ENCODE measurements at places on chromosomes 4 and X.

DNA sequence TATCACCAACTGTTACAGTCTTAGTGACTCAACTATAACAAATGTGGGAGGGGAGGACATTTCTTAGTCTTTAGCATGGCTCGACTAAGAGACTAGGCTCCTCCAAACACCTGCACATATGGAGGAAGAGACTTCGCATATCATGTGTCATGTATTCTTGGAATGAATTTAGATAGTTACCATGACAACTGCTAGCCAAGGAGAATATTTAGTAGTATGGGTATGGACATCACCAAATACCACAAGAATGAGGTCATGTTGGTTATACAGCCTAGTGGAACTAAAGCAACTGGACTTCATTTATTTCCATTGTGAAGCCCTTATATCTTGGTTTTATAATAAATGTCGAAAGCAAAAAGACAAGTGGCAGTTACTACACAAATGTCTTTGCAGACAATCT lies 512.3 kb downstream of the CFAP47 start:
- peak; percentile 21 for DNase-seq

- no peak for DNase-seq
Observed at GRCh38 chr4:164012396-164013027, 518.0 kb downstream of the TMA16 start.

- DNase-seq: no peak
Observed at GRCh38 chr4:172740434-172740833, 428.2 kb upstream of the GALNT7 start.

DNA sequence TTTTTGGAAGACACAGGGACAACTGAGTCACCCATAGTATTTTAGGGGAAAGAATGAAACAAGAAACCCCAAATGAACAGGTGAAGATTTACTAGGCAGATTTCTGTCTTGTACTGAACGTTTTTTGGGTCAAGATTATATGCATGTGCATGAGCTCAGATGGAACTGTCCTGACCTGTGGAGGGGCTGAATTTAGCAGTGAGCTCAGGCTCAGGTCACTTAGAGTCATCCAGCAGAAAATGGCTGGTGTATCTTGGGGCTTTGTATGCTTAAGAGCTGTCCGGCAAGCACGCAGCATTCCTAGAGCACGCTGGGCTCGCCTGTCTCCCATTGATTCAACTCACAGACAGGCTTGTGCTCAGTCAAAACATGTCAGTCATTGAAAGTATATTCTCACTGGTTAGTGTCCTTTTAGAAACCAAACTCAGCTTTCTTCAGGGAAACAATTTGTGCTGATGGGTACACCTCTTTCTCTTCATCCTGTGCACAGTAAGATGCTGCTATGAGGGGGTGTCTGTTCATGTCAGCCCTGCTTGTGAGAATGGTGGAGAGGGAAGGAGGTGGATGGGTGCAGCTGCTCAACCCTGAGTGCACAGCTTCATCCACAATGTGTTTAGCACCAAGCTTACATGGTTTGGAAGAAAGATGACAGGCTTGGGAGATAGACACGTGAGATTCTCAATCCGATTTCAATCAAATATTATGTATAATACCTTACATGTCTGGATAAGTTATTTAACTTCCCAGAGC lies 47.5 kb upstream of the PDLIM3 start:
- no peak for DNase-seq

DNA sequence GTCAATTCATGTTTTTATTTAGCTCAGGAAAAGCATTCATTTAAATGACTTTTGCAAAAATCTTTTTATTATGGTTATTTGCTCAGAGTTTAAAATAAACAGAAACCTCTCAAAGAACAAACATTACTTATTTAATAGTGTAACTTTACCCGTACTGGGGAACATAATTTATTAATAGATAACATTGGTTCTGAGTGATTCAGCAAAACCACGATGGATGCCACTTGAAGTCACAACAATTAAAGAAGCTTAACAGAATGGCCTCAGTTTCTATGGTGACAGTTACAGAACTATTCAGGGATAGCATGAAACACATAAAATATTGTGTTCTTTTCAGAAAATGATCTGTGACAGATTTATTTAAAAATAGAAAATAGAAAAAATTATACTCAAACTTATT lies 368.7 kb downstream of the CCSER1 start:
- DNase-seq: no peak
